DMS153 (cell line): ENCODE measurements at places on chromosomes 11 and 22.

- no peak for DNase-seq
Observed at GRCh38 chr11:17770917-17771316, 36.3 kb downstream of the KCNC1 start.

GRCh38 chr22:35952576-35952975, 76.0 kb downstream of the RBFOX2 start:
- DNase-seq, result no peak

GRCh38 chr11:69674886-69675714, at the start of gene LTO1:
Gene LTO1 (minus strand): TSS chr11:69675353. CDS start chr11:69675239, 114 bp downstream.
- DNase-seq, result peak; percentile 79

- DNase-seq, result no peak
Observed at GRCh38 chr11:101582989-101583250, 887 bp downstream of the TRPC6 start.

GRCh38 chr11:1564535-1565172, 7.4 kb downstream of the DUSP8 start:
- no peak for DNase-seq

GRCh38 chr11:1262172-1263006, 39.5 kb downstream of the MUC5B start:
- peak; percentile 71 for DNase-seq

GRCh38 chr11:61918251-61918937, 1.0 kb upstream of the RAB3IL1 start:
- DNase-seq, result no peak

DNA sequence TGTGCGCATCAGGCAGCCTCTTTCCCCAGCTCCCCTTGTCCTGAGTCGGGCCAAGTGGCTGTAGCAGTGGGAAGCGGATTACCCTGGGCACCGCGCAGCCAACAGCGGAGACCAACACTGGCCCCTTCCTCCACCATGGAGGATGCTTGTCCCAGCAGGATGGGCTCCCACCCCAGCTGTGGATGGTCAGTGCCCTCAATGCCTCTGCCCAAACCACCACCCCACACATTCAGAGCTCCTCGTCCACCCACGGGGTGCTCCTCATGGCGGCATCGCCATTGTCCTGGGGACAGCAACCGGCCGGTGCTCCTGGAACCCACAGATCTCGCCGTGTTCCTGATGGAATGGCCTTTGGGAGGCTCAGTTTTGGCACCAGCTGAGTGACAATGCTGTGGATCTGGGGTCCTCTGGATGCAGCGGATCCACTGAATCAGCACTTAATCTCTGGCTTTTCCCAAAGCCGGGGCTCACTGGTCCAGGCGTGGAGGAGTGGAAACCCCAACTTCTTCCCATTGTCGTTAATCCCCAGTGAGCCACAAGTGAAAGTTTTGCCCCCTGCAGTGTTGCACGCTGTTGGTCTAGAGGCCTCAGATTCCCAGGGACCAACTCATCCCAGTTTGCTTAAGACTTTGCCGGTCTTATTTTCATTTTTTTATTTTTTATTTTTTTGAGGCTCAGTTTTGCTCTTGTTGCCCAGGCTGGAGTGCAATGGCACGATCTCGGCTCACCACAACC, 4.1 kb upstream of the B4GALNT4 start:
- DNase-seq, result no peak

DNA sequence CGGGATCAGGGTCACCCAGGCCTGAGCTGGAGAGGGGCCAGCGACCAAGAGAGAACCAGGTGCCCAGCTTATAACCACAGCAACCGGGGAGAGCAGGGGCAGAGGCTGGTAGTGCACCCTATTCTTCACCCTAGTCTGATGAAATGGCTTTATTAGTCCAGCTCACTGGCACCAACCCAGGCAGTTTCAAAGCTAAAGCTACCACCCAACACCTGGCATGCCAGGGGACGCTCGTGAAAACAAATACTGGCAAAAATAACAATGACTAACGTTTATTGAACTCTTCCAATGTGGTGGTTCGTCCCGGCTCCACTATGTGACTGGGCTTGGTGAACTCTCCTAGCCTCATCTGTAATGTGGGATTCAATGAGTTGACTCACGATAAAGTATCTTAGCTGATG, 30.6 kb downstream of the SCGB1A1 start:
- DNase-seq, result no peak

- DNase-seq, result no peak
Observed at GRCh38 chr22:42172773-42173172, 42.2 kb upstream of the CYP2D6 start.

GRCh38 chr22:44261164-44261860, 51.4 kb downstream of the SHISAL1 start:
- DNase-seq, result no peak

- DNase-seq, result no peak
Observed at GRCh38 chr11:8059571-8060011, 21.4 kb upstream of the TUB start.

DNA sequence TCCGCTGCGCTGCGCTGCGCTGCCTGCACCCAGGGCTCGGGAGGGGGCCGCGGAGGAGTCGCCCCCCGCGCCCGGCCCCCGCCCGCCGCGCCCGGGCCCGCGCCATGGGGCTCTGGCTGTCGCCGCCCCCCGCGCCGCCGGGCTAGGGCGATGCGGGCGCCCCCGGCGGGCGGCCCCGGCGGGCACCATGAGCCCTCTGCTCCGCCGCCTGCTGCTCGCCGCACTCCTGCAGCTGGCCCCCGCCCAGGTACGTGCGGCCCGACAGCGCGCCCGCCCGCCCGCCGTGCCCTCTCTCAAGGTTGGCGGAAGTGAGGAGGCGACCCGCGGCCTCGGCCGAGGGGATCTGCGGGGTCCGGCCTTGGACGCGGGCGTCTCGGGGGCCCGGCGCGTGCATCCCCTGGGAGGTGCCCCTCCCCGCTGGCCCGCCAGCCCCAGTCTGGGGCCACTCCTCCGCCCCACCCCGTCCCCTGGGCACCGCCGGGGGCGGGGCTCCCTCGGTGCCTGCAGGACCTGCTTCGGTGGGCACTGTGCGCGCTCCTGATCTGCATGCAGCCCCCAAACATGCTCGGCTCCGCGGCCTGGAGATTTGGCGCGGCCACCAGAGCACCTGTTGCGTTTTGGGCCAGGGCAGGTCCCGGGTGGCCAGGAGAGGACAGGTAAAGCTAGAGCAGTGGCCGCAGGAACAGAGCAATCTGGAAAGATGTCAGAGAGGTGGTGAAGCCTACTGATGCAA, 429 bp downstream of the VEGFB start:
- DNase-seq, result no peak

DNA sequence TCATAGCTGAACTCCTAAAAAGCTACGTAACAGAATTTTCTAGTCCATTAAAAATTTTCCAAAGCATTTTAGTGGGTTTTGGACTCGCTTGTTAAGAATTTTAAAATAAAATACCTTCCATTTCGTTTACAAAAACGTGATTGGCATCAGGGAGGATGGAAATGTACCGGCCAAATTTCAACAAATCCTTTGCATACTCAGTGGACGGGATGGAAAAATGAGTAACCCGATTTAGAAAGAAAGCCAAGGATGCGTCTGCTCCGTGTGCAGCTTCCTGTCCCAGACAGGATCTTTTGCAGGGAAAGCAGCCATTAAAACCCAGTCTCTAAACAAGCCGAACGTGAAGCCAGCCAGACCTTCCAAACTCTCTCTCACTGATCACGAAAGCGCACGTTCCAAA, 15.6 kb downstream of the TMEM184B start:
- DNase-seq, result no peak

DNA sequence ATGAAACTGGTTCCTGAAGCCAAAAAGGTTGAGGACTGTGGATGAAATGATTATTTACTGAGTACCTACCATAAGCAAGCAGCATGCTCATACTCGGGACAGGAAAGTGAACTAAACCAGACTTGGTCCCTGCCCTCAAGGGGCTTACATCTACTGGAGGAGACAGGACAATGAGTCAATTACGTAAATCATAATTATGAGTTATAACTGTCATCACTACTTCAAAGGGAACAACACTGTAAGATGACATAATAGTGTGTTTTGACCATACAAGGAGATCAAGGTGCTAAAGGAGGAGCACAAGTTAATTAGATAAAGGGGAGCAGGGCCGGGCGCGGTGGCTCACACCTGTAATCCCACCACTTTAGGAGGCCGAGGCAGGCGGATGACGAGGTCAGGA, 2.5 kb downstream of the FAM227A start:
- DNase-seq, result no peak

GRCh38 chr22:45254388-45254787, 13.7 kb upstream of the KIAA0930 start:
- DNase-seq, result no peak

- no peak for DNase-seq
Observed at GRCh38 chr11:72013765-72014711, 15.3 kb downstream of the IL18BP start.

DNA sequence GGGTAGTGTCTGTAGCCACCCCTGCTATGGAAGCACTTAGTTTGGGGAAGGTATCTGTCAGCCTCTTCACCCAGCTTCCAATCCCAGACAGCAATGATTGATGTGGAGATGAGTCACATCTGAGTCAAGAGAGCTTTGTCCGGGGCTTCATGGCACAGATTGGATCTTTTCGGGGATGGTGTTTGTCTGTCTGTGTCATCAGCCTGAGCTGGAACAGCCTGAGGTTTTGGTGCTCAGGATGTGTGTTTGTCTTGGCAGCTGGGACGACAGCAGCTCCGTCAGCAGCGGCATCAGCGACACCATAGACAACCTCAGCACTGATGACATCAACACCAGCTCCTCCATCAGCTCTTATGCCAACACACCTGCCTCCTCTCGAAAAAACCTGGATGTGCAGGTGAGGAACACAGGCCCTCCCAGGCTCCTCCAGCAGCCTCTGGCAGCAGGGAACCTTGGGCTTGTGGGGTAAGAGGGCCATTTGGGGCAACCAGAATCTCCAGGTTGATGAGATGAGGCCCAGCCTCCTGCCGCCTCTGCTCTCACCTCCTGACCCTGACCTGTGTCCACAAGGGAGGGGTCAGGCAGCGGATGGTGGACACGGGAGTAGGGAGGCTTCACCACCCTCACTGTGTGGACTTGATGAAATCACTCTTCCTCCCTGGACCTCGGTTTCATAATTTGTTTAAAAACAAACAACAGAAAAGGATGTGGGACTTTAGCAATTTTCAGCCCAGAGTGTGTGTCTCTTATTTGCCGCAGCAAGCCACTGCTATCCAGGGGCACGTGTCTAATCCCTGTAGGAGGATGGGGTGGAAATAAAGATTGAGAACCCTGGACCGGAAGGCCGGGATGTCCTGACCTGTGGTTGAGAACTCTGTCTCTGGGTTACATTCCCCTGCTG, 124.3 kb downstream of the DBX1 start:
- peak; percentile 91 for DNase-seq

GRCh38 chr22:35418088-35418487, 18.1 kb downstream of the MCM5 start:
- no peak for DNase-seq

GRCh38 chr11:33761471-33761870, 12.8 kb downstream of the FBXO3 start:
- no peak for DNase-seq

GRCh38 chr11:109401545-109401944, 20.4 kb upstream of the C11orf87 start:
- DNase-seq, result no peak

GRCh38 chr11:117823294-117823945, 1.1 kb downstream of the FXYD2 start:
- no peak for DNase-seq

DNA sequence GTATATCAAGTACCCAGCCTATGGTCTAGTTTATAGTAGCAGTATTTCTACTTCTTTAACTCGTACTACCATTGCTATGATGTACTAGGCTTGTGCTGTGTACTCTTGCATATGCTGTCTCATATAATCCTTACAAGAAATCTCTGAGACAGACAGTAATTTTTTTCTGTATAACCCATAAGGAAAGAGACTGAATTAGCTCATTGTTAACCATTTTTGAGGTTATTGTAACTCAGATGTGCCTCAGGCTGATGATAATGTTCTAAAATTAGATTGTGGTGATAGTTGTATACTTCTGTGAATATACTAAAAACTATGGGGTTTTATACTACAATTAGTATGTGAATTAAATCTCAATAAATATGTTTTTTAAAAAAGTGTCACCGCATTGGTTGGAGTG, 112.2 kb upstream of the RRM1 start:
- DNase-seq, result no peak

DNA sequence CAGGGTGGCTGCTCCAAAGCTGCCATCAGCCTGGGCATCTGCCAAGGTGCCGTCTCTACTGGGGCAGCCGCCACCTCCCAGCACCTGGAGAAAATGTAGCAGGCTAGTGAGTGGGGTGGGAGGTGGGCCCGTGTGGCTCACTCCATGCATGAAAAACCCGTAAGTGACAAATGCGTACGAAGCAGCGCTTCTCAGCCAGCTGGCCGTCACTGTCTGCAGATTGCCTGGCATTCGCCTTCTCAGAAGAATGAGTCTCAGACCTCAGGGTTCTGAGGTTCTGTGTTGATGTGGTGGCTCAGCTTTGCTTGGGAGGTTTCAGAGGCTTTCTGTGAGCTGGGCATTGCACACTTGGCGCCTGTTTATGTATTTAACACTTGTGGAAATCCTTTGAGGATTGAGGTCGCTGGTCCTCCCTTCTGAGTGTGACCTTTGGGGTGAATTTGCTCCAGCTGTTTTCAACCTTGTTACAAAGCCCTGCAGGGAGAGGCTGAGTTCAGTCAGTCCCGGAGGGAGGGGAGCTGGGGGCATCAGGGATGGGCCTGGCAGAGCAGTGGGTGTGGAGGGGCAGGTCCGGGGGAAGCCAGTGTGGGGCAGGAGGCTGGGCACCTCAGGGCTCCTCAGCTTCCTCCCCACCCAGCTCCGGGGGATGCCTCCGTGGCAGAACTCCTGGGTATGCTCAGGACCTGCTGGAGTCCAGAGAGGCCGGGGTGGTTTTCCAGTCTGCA, 977.0 kb downstream of the TBC1D22A start:
- no peak for DNase-seq

- no peak for DNase-seq
Observed at GRCh38 chr11:68211546-68211945, 1.6 kb downstream of the KMT5B start.

- DNase-seq, result no peak
Observed at GRCh38 chr11:109048098-109048497, 373.9 kb upstream of the C11orf87 start.

GRCh38 chr11:113705871-113706655, at the start of gene TMPRSS5:
Gene TMPRSS5 (minus strand): TSS chr11:113706308. CDS start chr11:113706224, 84 bp downstream.
- peak; percentile 49 for DNase-seq

DNA sequence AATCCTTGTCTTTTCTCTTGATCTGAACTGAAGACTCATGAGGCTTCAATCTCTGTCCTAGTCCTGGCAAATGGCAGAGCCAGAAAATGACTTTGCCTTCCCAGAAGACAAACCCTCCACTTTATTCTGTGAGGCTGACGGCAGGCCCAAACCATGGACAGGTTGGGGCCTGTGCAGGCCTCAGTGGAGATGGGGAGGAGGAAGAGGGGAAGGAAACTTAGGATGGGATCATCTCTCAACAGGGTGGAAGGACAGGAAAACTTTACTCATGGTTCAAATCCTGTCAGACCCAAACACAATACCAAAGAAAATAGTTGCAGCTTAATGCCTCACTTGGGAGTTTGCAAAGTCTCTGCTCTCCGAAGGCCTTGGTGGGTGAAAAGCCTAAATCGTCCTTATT, 9.8 kb downstream of the RPL27A start:
- DNase-seq, result no peak

GRCh38 chr11:69400140-69400539, 81.3 kb upstream of the LINC01488 start:
- DNase-seq, result no peak
